ENCODE measurements at places on chromosomes 4 and X.
A peak's percentile ranks its signal among the peaks of the same experiment; 100 is the strongest.

GRCh38 chrX:23756165-23756564 is 13.1 kb upstream of the ACOT9 start:
- peak; percentile 39 for DNase-seq

GRCh38 chr4:173531086-173531965 is 1.3 kb upstream of the HAND2 start:
- no peak for DNase-seq

GRCh38 chr4:183240581-183241321 is 79.3 kb downstream of the CLDN22 start:
- DNase-seq, result no peak

DNA sequence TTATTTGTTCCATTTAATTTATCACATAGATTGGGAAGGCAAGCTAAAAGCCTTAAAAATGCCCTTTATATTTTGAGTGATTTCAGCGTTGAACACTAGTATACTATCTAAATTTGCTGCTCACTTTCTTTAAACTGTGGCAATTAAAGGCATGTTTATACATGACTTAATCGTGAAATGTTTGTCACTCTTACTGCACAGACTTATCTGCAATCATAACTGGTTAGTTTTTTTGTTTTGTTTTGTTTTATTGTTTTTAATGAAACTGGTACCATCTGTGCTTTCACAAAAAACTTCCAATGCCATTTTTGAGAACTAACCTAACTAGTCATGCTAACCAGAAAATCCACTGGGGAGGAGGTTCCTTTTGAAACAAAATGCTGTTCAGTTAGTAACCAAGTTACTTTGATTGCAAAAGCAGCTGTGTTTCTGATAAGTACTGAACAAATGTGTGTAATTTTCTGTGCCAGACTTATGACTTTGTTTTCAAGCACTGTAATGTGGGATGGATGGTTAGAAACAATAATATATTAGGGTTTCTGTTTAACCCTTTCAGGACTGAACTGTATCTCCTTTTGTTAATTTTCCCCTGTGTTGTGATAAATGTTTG is 56.1 kb downstream of the CCKAR start:
- DNase-seq, result no peak

GRCh38 chr4:148311526-148311925 is 130.7 kb downstream of the NR3C2 start:
- no peak for DNase-seq

GRCh38 chr4:105145156-105145902 is 1.3 kb upstream of the TET2 start:
- no peak for DNase-seq

- no peak for DNase-seq
These were observed 432.3 kb upstream of the ATOH1 start for GRCh38 chr4:93396272-93396671.

DNA sequence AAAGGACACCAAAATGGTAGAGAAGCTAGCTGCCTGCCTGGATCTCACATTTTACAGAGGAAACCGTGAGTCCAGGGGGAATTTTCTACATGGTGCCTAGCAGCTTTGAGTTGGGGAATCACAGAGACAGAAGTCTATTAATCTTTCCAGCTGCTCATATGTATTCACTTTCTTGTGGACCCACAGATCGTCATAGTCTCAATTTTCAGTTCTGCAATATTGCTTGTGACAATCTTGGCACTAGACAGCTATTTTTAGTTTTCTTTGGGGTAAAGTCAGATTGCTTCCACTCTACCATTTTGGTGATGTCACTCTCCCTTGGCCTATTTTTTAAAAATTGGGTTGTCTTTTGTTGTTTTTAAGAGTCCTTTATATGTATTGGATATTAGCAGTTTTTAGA is 233.4 kb upstream of the STK26 start:
- no peak for DNase-seq

DNA sequence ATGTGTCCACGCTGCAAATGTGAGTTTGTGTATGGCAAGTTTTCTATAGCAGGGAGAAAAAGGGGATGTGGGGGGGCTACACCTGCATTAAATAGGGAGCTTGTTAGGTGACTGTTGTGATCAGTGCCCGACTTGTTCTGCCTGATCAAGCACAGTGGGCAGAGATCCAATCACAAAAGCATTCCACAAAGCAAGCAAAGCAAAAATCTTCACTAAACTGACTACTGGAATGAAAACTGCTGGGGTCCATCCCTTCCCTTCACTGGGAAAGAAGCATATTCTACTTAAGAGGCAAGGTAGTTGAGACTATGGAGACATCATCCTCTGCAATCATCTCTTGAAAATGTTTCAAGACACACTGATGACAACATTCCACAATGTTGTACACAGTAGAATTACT is 5.2 kb downstream of the IRS4 start:
- no peak for DNase-seq

DNA sequence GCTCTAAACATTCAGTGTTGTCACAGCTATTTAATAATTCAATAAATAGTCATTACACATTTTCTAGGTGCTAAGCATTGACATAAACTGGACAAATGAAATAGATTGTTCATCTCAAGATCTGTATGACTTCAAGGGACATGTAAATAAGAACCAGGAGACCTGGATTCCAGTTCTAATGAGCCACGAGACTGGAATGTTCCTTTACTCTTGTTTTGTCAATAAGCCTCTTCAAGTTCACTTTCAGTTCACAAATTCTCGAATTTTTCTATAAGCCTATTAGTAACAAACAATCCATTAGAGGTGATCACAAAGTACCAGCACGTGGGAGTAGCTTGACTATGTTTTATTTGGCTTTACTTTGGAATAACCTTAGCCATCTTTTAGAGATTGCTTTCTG is 514.0 kb upstream of the SMIM31 start:
- no peak for DNase-seq

DNA sequence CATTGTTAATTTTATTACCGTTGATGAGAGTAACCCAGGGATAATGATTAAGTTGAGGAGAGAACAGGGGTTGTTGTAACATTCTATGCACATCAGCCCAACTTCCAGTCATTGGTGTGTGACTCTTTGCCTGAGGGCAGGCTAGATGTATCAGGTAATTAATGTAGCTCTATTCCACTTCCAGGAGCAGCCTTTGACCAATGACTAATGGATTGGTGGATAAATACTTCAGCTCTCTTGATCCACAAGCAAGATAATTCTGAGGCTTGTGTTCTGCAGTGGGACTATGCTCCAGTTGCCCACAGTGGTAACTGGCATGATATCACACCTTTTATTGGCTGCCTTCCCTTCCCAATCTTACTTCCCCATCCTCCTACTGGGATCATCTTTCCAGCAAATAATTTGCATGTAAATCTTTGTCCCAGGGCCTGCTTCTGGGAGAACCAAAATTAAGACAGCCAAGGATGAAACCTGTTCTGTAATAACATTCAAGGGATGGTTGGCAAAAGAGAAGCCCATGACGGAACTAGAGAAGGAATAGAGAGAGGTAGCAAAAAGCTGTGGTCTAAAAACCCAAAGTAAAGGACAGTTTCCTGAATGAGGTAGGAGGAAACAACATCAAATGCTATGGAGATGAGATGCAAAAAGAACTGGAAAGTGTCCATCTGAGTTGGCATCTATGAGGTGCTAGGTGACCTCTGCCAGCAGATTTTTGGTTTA is 241.4 kb upstream of the RPS6KA3 start:
- DNase-seq, result no peak

GRCh38 chr4:16765546-16765945 is 132.9 kb downstream of the LDB2 start:
- no peak for DNase-seq

GRCh38 chrX:140821280-140821679 is 111.7 kb downstream of the LINC00632 start:
- DNase-seq, result no peak

DNA sequence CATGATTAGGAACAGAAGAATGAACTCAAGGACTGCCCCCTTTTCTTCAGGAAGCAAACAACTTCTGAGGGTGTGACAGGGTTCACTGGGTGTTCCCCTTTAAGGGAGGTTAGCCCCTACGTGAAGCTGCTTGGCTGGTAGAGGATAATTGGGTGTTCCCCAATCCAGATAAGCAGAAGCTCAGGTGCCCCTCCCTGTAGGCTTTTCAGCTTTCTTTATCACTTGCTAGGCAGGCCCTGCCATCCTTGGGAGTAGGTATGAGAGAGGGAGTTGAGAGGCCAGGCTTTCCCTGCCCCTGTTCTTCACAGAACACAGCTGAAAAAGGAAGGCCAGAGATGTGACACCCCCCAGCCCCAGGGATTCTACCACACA is 44.2 kb downstream of the RTL9 start:
- no peak for DNase-seq

DNA sequence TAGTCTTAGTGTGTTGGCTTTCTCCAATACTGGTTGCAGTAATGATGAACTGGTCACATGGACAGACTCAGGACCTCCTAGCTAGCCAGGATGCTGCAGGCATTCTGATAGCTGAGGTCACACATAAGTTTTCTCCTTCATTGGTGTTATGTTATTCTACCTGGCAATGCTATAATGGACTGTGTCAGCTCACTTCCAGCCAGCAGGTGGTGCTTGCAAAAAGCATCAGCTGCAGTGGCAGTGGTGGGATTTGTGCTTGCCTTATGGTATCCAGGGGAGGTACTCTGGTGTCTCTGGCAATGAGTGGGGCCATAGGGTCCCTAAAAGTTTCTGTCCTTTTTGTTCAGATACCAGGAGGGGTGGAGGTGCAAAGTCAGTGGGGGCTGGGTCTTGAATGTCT is 33.6 kb downstream of the ZNF330 start:
- no peak for DNase-seq

DNA sequence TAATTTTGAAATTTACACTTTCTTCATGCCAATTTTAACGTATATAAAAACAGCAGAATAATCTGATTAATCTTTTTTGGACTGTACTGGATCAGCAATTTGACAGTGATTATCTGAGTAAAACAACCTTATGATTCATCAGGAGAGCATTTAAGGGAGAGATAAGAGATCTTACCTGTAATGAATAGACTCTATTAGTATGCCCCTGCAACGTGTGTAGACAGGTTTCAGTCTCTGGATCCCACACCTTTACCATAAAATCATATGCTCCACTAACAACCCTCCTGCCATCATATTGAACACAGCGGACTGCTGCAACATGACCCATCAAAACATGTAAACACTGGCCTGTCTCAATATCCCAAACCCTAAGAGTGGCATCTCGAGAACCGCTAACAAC is 210.1 kb downstream of the FBXW7 start:
- no peak for DNase-seq

DNA sequence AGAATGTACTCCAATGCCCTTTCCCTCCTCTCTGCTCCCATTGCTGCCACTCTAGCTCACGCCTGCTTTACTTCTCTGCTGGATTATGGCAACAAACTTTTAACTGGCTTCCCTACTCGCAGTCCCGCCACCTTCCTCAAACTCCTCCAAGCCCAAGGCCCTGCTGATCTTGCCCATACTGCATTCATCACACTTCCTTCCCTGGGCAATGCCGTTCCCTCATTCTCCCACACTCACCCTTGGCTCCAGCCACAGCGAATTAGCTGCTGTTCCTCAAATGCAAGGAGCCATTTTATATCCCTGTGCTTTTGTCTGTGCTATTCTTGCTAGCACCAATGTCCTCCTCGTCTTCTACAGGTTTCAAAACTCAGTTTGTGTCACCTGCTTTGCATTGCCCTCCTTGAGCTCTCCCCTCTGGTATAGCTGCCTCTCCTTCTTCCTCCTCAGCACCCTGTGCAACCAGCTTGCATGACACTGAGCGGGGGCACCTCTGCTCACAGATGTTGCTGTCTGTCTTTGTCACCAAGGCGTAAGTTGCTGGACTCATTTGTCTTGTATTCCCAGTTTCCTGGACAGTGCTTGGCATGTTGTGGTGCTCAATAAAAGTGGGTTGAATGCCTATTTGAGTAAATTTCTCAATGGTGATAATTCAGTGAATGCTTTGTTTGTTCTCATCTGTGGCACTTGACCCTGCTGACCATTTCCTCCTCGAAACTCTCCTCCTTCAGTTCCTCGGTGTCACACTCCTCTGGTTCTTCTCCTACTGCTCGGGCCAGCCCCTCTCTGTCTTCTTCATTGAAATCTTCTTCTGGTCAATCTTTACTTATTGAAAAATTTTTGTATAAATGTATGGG is 22.4 kb upstream of the MGST2 start:
- no peak for DNase-seq

GRCh38 chrX:118225711-118226428 is 109.3 kb upstream of the KLHL13 start:
- DNase-seq, result no peak

- DNase-seq, result no peak
These were observed at the start of gene SH3D19 for GRCh38 chr4:151325111-151325948. Gene SH3D19, minus strand, starts transcription at chr4:151325605. Its CDS starts 253 bp downstream, at chr4:151325352.

GRCh38 chr4:177681902-177682301 is 239.7 kb upstream of the AGA start:
- DNase-seq, result no peak

- DNase-seq, result no peak
These were observed 1226.9 kb downstream of the PCDH7 start for GRCh38 chr4:31947101-31947500.

DNA sequence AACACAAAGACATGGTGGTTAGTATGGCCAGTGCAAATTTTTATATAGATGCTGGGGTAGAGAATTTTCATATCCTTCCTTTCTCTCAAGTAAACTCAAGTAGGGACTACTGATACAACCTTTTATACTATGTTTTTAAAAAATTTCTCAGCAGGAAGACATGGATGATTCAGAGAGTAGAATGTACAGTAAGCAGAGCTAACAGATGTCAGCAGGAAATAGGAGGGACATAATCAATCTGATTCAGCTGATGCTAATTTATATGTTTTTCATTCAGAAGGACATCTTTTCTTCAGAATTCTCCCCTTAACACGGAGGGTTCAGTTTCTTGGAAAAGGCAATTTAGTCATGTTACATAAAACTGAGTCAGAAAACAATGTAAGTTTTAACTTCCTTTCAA is 95.4 kb downstream of the GRIA2 start:
- DNase-seq, result no peak

GRCh38 chr4:24472514-24473308 is 111.6 kb downstream of the DHX15 start:
- peak; percentile 40 for DNase-seq

DNA sequence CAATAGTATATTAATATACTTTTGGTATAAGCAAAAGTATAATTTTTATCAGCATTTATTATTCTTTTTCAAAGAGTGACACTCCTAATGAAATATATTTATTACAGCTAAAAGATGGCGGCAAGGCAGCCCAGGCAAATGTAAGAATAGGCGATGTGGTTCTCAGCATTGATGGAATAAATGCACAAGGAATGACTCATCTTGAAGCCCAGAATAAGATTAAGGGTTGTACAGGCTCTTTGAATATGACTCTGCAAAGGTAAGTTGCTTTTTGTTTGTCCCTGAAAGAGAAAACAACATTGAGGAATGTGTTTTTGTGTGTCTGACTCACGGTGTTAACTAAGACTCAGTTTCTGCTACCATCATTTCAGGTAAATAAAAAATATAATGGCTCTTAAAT is 71.9 kb downstream of the PDLIM5 start:
- DNase-seq, result no peak

GRCh38 chr4:183888564-183888963 is 16.5 kb upstream of the STOX2 start:
- DNase-seq, result no peak

GRCh38 chrX:153445856-153446635 is at the start of gene TREX2:
Gene TREX2, minus strand, starts transcription at chrX:153446056. Its CDS starts 626 bp downstream, at chrX:153445430.
- DNase-seq, result no peak

Measured in stimulated activated CD4-positive, alpha-beta T cell treated with anti-CD3 and anti-CD28 coated beads, TNF-alpha, amount 100 ng/mL, for 1 hour (primary cell).